NCI-H1436 (cell line): ENCODE measurements at places on chromosomes 11 and 22.

- no peak for DNase-seq
Observed at GRCh38 chr22:24995649-24996180, 43.2 kb downstream of the KIAA1671 start.

DNA sequence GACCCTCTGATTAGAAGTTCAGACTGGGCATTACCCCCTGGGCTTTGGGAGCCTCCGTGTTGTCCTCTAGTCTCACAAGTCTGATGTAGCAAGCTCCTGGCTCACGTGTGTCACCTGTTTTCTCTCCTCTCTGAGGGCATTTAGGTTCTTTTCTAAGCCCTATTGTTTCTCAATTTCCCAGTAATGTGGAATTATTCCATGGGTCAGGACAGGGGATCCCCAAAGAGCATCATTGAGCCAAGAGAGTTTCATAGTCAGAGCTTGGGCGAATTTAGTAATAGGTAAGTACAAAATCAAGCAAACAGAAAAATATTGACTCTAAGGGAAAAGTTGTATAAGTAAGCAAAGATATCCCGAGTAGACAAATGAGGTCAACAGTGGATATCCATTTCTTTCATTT is 57.3 kb downstream of the PPP6R2 start:
- DNase-seq, result no peak

DNA sequence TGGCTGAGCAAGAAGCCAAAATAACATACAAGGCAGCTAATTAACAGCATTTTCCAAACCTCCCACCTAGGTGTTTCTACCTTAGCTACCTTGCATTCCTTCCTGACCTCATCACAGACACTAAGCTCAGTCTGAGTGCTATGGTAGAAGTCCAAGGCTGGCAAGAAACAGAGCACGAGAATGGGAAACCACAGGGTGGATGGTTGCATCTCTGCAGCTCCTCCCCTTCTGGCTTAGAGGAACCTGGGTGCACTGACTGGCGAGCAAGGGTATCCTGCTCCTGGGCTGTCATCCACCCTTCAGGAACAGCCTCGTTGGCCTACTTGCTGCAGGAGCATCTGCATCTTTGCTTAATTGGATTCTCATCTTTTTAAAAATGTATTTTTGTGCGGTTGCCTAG is 73.1 kb upstream of the KIRREL3 start:
- DNase-seq, result no peak

- DNase-seq, result no peak
Observed at GRCh38 chr11:10623797-10624761, 55.6 kb upstream of the LYVE1 start.

DNA sequence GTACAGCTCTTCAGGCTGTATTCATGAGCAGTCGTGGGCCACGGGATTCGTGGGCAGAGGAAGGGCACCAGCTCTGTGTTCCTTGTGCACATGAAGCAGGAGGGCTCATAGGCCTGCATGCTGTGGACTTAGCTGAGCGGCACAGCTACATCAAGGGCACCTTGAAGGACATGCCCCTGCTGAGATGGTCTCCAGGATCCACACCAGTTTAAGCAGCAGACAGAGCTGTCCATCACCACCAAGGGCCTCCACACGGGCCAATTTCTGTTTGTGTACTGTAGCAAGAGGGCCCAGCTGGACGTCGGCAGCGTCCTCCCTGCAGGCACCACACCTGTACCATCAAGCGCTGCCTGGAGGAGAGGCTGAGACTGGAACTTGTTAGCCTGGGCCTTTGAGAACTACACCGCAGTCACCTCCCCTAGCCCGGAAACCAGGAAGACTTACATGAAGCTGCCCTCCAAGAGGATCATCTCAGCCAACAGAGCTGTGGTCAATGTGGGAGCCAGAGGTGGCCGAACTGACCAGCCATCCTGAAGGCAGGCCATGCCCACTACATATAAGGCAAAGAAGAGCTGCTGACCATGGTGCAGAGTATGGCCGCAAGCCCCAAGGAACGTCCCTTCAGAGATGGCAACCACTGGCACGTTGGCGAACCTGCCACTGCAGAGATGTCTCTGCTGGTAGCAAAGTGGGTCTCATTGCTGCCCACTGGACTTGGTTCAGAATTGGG is 32.7 kb upstream of the GNB1L start:
- no peak for DNase-seq

DNA sequence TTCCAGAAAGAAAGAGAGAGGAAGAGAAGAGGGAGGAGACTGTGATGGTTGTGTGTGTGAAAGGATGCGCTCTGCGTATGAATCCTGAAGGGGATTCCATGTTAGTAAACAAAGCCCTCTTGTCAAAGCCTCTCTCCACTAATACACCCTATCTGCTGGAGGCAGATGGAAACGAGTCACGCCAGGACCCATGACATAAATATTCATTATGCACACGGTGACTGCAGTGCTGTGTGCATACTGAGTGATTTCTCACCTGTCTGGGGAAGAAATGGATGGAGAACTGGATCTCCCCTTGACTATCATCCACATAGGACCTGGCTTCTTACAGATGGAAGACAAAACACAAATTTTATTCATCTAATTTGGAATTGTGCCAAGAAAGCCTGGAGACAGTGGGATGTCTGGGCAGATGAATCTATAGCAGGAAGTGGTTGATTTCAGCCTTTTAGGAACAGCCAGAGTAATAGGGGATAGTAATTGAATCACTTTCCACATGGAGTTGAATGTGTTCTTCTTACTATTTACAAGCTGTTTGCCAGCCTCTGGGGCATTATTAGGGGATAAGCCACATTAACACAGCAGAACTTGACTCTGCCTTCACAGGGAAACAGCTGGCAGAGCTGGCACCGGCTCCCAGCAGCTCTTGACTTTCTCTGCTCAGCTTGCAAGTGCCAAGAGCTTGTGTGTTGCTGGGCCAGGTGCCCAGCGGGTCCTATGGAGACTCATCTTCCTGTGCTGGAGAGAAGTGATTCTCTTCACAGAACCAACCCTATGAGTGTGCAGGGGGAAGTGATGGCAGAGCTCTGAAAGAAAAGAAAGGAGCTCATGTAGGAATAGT is 9.0 kb downstream of the MTNR1B start:
- peak; percentile 85 for DNase-seq

- DNase-seq, result peak; percentile 57
Observed at GRCh38 chr11:95338430-95338991, 107.5 kb upstream of the SESN3 start.

DNA sequence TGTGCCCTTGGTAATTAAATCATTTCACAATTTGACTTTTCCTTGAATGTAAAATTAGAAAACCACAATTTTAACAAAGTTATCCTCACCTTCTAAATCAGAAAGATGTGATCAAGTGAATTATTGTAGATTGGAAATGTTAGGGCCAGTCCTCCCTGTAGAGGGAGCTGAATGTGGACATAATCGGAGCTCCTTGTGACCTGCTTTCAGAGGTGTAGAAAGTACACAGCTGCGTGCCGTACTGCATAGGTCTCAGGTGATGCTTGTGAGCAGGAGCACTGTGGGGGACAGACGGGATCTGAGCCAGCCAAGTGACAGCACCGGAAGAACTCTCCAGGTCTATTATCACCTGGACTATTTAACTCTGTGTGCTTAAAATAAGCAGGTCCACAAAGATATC is 338.0 kb downstream of the AASDHPPT start:
- no peak for DNase-seq

DNA sequence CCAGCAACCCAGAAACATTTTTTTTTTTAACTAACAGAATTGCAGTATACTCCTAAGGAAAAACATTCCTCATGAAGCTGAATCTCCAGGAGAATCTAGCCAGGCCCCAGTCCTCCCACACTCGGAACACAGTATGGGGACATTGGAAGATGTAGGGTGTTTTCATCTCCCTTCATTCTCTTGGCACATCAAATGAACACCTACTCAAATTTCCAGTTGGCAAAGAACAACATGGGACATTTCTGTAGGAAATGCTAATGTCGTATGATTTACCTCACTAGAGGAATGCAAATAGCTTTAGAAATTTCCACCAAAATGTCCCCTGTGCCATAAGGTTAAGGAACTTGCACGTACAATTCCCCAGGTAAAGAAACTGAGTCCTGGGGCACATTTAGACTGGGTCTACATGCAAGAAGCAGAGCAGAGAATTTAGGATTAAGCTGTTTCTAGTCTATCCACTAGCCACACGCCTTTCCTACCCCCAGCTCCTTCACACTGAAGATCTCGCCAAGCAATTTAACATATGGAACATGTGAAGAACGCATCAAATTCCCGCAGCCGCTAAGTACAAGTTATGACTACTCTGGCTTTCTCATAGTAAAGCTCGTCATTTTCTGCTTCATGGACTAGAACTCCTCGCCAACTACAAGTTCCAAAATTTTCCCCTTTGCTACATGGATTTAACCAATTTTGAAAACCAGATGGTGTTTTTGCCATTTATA is 2.9 kb upstream of the CADM1 start:
- no peak for DNase-seq

- no peak for DNase-seq
Observed at GRCh38 chr11:27861706-27862430, 161.6 kb upstream of the BDNF start.

DNA sequence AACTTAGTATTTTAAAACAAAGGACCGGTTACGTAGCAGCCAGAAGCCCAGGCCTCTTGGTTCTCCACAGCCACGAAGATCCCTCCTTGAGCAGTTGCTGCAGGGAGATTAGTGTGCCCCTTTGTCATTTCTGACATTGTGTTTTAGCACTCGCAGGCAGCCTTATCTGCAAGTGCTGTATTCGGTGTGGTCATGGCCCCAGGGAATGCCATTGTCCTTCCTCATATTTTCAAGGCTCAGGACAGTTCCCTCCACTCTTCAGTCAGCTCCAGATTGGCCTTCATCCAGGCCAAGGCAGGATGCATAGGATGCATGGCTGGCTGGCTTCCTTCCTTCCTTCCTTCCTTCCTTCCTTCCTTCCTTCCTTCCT is 88.5 kb downstream of the ZBTB16 start:
- DNase-seq, result no peak

- peak; percentile 92 for DNase-seq
Observed at GRCh38 chr11:134068829-134069425, at the start of gene JAM3. JAM3 (plus strand) TSS chr11:134069072; CDS start chr11:134069084, 12 bp downstream.

GRCh38 chr11:64569300-64569970 is 21.6 kb upstream of the SLC22A12 start:
- no peak for DNase-seq

DNA sequence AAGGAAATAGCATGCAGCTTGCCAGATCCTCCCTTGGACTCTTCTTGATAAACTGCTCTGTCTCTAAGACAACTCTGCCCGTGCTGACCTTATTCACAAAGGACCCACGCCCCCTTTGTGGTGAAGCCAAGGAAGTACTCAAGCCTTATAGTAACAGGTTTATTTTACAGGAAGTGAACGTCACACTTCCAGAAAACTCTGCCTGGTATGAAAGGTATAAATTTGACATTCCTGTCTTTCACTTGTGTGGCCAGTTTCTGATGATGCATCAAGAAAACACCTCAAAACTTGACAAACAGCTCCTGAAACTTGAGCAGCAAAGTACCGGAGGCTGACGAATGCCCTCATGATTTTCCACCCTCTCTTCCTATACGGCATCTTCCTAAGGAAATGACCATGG is 12.5 kb upstream of the PELI3 start:
- no peak for DNase-seq

- no peak for DNase-seq
Observed at GRCh38 chr11:43267856-43268580, 43.8 kb upstream of the API5 start.

DNA sequence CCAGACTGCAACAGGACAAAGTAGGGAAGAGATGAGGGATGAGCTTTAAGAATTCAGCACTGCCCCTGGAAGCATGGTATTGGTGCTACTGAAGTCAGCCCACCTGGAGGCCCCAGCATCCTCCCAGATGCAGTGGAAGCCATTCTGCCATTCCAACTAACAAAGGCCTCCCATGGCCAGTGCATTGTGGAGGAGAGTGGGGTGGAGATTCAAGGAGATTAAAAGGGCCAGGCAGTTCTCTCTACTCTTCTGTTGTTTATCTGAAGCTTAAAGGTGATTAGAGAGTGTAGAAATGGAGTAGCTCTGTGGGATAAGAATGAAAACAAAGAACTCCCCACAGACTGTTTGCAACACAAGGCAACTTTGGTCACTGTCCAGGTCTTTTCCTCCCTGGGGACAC is 24.1 kb upstream of the TSKU start:
- DNase-seq, result no peak

DNA sequence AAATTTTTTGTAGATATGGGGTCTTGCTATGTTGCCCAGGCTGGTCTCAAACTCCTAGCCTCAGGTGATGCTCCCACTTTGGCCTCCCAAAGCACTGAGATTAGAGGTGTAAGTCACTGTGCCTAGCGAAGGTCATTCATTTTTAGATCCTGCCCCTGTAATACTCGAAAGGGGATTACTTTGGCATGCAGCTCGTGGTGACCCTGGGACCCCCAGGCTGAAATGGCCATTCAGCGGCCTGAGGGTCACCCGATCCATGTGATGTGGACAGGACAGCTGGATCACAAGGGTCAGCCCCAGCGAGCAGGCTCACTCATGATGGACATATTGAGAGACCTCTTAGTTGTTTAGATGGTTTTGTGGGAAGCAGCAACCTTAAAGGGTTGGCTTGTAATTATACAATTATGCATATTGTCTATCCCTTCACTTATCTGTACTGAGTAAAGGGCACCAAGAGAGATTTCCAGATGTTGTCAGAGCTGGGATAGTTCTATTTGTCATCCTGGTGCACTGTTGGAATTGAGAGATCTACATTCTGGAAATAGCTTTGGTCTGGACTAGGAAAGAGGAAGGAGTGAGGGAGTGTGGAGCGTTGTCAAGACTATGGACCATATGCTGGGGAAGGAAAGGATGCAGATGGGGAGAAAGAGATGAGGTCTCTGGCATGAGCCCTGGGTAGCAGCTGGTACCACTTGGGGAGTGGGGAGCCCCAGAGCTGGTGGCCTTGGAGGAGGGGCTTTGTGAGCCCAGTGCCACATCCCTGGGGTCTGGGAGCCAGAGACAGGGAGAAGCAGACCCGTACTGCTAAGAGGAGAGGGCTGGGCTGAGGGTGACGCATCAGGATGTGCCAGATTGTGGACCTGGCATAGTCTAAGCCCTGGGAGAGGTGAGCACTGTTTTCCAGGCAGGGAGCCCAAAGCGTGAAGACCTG is 15.5 kb downstream of the RHBDD3 start:
- DNase-seq, result no peak

DNA sequence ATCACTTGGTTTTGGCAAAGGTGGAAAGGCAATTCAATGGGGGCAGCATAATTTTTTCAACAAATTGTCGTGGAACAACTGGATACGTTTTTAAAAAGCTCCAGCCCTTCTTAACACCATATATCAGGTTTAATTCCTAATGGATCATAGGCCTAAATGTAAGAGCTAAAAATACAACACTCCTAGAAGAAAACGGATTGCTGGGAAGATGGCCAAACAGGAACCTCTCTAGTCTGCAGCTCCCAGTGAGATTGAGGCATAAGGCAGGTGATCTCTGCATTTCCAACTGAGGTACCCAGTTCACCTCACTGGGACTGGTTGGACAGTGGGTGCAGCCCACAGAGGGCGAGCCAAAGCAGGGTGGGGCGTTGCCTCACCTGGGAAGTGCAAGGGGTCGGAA is 32.4 kb upstream of the SCGB1D1 start:
- no peak for DNase-seq
